ENCODE measurements at places on chromosomes 7 and 10.
A peak's percentile ranks its signal among the peaks of the same experiment; 100 is the strongest.

DNA sequence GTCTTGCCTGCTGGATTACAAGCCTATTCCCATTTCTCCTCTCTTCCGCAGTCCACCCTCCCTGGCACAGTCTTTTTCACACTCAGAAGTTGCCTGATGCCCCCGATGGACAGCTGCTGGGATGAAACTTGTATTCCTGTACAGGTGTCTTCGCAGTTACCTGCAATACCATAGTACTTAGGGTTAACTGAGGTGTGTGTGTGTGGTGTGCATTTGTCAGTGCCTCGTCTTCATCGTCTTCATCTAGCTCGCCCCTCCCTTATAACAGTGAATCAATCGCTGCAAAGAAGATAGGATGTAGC is 11.0 kb downstream of the NXPH1 start:
- no peak for DNase-seq

- peak; percentile 34 for DNase-seq
Observed at GRCh38 chr7:67371429-67372305, 375.0 kb downstream of the TYW1 start.

DNA sequence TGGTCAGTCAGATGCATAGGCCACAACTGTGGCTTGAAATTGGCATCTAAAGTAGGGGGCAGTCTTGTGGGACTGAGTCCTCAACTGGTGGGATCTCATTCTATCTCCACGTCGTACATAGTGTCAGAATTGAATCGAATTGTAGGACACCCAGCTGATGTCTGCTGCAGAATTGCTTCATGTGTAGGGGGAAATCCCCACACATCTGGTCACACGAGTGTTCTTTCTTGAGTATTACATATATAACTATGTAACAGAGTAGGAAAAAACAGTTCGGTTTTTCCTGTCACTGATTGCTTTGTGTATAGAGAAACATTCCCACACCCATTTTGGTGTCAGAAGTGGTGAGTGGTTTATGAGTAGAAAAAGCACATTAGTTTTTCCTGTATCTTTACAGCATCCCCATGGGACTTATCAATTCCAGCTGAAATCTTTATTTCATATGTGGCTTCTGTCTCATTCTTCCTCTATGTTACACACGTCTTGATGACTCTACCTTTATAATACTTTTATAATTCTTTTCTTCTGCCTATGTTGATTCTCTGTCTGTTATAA is 79.4 kb upstream of the PCGF5 start:
- no peak for DNase-seq

DNA sequence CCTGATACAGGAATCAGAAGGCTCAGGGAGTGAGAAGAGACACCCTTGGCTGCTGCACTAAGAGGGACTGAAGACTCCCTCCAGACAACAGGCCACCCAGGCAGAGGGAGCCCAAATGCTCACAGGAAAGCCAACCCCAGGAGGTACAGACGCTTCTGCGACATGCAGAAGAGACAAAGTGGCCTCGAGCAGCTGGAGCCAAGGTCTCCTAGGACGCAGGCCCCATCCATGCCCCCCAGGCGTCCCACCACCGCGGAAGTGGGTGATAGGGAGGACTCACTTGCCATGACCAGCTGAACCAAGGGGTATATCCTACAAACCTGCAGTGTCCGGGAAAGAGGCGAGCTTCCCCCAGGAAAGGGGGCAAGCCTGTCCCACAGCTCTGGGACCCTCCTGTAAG is 56.9 kb downstream of the CTBP2 start:
- no peak for DNase-seq

DNA sequence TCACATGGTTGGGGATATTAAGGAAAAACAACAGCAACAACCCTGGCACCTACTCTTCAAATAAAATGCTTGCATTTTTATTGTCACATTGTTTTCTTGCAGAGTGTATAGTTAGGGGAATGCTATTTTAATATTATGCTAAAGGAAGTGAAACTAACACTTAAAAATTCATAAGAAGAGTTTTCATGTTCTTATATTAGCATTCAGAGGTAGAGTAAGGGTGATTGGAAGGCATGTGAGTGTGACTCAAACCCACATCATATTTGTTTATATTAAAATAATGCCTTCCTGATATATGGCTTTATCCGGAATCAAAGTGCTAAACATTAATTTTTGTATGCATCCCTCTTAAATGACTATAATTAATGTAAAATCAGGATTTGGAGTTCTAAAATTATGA is 59.8 kb upstream of the TES start:
- DNase-seq = no peak

- DNase-seq = no peak
Observed at GRCh38 chr10:62306663-62307062, 38.0 kb upstream of the RTKN2 start.

DNA sequence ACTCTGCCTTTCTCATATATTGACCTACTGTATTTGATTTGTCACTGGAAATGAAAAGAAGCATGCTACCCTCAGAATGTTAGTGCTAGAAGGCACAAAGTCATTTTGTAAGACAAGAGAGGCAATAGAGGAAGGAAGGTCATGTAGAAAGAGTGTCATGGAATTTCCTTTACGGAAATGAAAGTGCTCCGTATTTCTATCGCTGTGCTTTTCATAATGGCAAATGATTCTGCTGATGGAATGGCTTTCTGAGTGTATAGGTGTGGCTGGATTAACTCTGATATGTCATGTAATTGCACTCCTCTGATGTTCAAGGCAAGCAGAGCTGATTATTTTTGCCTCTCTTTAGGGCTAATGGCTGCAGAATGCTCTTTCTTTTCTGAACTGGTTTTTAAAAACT is 15.5 kb upstream of the STEAP4 start:
- DNase-seq = no peak

GRCh38 chr10:74589226-74589673 is 237.2 kb upstream of the KAT6B start:
- DNase-seq = peak; percentile 64

GRCh38 chr7:235576-236395 is 43.4 kb downstream of the FAM20C start:
- DNase-seq = no peak

DNA sequence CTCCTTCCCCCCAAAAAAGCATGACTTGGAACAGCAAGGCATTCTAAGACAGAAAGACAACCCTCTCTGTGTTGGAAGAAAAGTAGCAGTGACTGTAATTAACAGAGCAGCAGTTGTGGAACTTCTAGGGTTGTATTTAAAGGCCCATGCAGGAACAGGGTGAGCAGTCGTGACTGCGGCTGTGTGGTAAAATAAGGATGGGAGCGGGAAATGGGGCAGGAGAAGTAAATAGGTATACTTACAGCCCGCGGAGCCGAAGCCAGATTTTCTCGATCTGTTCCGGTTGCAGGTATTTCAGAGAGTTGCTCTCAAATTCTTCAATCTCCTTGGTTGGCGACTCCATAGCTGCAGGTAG is 179 bp downstream of the PDE1C start:
- no peak for DNase-seq

GRCh38 chr10:6950133-6950532 is 370.1 kb upstream of the PRKCQ start:
- no peak for DNase-seq

DNA sequence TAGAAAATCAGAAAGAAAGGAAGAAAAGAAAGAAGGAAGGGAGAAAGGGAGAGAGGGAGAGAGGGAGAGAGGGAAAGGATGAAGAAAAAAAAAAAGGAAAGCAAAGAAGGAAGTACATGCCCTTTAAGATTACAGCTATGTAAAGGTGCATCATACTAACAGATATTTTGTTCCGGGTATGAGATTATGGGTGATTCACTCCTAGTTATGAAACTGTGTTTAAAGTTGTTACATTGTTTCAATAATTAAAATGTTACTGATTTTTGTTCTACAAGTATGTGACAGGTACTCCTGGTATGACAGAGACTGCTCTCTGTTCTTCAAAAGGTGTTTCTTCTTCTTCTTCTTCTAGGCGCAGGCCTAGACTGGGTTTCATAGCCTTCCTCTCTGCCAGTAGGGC is 808.9 kb downstream of the GRID1 start:
- no peak for DNase-seq

GRCh38 chr10:4070921-4071660 is 286.1 kb upstream of the KLF6 start:
- DNase-seq = no peak

GRCh38 chr7:21345361-21345760 is 82.5 kb upstream of the SP4 start:
- DNase-seq = no peak

- DNase-seq = no peak
Observed at GRCh38 chr10:69968830-69969229, 83.8 kb upstream of the MACROH2A2 start.

GRCh38 chr7:3965794-3966395 is 664.8 kb downstream of the SDK1 start:
- DNase-seq = no peak

- DNase-seq = no peak
Observed at GRCh38 chr10:118873738-118874105, 119.0 kb upstream of the CACUL1 start.

DNA sequence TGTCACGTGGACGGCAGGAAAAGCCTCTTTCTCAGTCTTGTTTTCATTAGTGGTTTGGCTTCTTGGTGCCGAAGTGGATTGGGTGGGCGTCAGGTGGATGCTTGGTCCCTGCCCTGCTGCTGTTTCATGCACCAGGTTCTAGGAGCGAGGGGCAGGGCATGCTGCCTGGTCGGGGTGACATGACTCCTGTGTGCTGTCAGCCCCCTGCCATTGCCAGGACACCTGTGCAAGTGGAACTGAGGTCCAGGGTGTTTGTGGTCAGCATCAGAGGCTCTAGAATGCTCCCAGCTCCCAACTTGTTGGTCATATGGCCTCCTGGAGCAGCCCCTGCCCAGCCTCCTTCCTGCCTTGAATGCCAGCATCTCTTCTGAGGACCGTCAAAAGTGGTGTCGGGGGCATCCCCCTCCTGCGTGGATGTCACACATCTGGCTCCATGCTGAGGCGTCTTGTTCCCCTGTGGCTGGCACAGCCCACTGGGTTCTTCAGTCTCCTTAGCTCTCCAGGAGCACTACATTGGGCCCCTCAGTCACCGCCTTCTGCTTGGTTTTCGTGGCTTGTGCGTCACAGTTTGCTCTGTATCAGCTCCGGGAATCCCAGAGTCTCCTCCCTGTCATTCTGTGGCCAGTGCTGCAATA is 24.8 kb downstream of the ADCY1 start:
- no peak for DNase-seq

DNA sequence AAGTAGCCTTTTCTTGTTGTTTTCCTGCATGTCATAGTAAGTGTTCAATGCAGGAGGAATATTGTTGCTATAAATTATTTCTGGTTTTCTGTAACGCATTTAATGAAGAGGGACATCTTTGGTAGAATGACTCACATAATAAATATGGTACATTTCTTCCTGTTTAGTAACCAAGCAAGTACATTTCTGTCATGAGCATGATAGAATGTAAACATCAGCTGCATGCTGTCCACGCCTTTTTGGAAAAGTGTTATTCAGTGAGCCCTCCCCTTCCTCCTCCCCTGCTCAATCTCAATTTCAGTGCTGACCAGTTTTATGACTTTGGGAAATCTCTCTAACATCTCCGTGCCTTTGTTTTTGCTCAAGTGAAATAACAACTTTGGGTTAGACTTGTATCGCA is 664.0 kb downstream of the XPNPEP1 start:
- DNase-seq = no peak
